ENCODE measurements at places on chromosomes 7 and 10.

DNA sequence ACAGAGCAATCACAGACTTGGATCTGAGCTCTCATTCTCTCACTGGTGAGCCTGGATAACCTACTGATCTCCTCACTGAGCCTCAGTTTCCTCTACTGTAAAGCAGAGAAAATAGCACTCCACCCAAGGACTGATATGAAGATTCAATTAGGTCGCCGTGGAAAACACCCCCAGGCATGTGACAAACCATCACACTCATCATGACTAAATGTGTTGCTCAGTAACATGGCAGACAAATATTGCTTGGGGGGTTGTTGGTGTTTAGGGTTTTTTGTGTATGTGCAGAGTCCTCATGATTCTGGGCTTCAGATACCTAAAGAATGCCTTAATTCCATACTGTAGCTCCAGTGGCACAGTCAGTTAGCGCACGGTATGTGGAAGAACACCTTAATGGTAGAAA lies 122.1 kb upstream of the TCF7L2 start:
- DNase-seq, result peak; percentile 61

DNA sequence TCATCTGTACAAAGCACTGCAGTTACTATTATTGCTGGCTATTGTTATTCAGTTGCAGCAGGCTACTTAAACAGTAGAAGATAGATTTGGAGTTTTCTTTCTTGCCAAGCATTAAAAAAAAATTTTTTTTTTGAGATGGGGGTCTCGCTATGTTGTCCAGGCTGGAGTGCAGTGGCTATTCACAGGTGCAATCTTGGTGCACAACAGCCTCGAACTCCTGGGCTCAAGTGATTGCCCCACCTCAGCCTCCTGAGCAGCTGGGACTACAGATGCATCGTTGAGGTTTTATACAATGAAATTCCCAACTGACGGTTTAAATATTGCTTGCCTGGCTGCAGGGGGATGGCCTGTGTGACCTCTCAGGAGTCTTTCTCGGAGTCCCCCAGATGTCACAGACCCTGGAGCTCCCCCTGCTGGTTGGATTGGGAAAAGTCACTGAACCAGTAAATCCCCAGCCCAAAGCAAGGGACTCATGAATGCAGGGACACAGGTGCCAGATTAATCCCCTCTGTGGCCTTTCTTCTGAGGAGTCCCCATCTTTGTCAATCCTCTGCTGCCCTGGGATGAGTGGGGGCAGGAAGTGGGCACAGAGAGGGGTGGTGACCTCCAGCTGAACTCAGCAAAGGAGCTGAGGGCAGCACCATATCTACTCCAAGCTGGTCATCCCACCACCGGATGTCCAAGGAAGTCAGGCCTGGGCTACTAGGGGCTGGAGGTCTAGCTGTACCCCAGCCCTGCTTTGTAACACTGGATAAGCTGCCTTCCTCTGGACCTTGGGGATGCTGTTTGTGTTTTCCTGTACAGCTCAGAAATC lies 149.6 kb downstream of the C10orf105 start:
- peak; percentile 54 for DNase-seq

- DNase-seq, result peak; percentile 65
Measured at GRCh38 chr10:12042409-12042796, 206 bp downstream of the UPF2 start.

- peak; percentile 30 for DNase-seq
Measured at GRCh38 chr7:28957064-28957750, 923 bp downstream of the TRIL start.

GRCh38 chr10:99234041-99234790 lies 1.4 kb downstream of the HPSE2 start:
- DNase-seq, result peak; percentile 77

GRCh38 chr10:103658049-103658577 lies 164.6 kb downstream of the NEURL1 start:
- no peak for DNase-seq

- DNase-seq, result peak; percentile 82
Measured at GRCh38 chr10:51257511-51258248, 183.4 kb downstream of the PRKG1 start.

- peak; percentile 7 for DNase-seq
Measured at GRCh38 chr7:80593869-80594586, 44.4 kb upstream of the CD36 start.

DNA sequence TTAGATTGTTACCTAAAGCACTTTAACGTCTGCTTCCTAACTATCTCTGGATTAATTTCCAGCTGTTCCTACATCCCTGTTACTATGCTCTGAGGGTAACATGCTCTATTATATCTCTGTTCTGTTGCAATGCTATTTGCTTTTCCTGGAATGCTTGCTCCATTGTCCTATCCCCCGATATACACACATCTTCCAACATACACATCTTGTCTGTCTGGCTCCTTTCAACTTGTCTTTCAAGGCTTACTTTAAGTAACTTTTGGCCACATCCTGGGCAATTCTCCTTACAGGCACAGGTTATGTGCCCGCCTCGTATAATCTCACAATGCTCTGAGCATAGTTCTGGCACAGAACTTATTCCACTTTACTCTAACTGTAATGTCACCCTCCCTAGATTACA lies 96.2 kb downstream of the CDK6 start:
- no peak for DNase-seq

DNA sequence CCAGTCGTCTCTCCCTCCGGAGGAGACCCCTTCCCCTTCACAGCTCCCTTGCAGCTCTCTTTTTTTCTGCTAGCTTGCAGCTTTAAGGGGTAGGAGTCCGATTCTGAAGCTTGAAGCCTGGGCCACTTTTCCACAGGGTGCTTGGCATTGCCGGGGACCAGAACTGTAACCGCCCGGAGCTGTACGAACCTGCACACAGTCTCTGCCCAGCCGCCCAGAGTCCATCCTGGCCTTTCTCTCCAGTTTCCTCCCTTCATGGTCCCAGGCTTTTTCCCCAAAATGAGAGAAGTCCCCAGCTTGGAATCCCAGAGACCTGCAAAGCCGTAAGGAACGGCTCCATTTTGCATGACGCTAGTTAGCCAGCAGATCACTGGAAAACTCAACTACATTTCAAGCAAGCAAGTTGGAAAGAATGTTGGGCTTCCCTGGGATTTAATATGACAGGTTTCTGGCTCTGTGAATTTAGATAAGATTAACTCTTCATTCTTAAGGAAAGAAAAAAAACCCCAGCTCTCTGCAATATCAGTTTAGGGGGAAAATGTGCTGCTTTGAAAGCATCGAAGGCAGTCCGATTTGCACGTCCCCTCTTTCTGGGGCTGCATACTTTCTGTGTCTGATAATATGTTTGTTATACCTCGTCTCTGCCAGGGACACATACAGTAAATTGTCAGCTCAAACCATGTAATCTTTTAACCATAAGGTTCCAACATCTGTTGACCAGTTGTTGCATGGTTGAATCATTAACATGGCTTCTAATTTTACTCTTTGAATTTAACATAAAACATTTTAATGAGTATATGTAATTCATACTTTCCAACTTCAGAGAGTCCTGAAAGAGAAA lies 190.0 kb upstream of the LYZL2 start:
- peak; percentile 70 for DNase-seq

DNA sequence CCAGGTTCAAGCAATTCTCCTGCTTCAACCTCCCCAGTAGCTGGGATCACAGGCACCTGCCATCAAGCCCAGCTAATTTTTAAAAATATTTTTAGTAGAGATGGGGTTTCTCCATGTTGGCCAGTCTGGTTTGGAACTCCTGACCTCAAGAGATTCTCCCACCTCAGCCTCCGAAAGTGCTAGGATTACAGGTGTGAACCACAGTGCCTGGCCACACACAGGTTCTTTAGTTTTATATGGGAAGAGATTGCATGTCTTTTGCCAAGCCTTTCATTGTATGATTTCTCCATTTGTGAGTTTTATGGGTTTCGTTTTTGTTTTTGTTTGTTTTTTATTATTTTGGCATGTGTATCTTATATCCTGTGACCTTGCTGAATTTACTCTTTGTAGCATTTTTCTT lies 40.9 kb downstream of the C1GALT1 start:
- no peak for DNase-seq

- peak; percentile 22 for DNase-seq
Measured at GRCh38 chr7:56091591-56091990, 1.2 kb downstream of the PHKG1 start.

DNA sequence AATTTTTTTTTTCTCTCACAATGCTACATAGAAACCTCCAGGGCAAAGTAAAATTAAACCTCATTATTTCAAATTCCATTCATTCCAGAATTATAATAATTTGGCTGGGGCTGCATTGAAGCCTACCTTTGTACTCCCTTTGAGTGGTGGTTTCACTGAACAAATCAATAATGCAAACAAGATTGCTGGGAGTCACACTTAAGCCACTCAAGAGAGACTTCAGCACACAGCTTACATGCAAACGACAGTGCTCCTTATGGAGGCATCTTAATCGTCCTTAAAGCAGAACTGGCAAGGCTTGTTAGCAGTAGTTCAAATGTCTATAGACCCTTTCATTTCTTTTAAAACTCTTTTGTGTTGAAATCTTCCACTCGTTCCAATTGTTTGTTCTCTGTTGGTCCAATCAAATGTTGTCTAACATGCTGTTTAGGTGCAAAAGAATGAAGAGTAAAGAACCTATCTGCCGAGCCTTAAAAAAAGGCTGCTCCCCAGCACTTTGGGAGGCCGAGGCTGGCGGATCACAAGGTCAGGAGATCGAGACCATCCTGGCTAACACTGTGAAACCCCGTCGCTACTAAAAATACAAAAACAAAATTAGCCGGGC lies 294.9 kb downstream of the FGFR2 start:
- DNase-seq, result no peak
